ENCODE measurements at places on chromosomes 4 and X.
A peak's percentile ranks its signal among the peaks of the same experiment; 100 is the strongest.

DNA sequence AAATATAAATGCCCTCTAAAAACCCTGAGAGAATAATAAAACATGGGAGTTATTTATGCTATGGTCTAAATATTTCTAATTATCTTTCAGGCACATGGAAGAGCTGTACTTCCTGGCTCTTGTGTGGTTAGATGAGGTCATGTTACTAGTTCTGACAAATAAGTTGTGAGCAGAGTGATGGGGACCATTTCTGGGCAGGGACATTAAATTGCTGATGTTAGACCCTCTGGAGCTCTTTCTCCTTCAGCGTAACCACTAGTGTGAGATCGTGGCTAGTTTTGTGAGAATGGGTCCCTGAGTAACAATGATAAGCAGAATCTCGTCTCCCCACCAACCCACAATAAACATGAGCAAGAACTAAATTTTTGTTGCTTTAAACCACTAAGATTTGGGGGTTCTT, 108.0 kb downstream of the MAML3 start:
- DNase-seq, result no peak

- DNase-seq, result no peak
These were observed 9.8 kb upstream of the P2RY8 start for GRCh38 chrX:1546691-1547251.

DNA sequence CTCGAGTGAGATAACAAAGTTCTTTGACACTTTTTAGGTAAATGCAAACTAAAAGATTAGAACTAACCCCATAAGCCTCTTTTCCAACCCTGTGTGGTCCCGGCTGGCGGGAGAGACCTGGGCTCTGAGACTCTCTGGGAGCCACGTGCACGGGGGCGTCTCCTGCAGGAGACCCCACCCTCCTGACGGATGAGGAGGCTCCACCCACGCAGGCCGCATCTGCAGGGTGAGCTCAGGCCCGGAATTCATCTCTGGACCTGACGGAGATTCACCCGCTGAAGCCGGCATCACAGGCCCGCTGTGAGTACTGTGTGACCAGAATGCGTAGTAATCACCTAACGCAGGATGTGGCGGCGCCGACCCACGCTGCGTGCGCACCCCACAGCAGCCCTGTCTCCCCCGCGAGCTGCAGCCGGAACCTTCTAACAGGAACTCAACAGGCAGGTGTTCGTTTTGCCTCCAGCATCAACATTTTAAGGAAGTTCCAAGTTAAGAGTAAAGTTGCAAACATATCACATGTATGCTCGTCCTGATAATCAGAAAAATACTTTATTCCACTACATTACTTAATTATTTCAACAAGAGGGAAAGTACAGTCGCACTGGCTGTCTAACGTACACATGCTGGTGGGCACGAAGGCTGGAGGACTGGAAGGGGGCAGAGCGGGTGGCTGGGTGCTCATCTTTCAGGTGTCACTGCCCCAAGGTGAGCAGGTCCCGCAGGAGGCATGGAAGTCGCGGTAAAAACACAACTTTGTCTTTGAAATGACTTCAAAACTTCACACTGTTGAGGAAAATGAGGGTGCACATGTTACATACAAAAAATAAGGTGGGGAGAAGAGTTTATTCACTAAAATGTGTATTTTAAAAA, 44.5 kb downstream of the FGFRL1 start:
- peak; percentile 9 for DNase-seq

GRCh38 chr4:182531555-182532162, 288.5 kb downstream of the TENM3 start:
- DNase-seq, result no peak

- DNase-seq, result no peak
These were observed 2313.1 kb upstream of the AGA start for GRCh38 chr4:179755322-179755721.
